Right lung (tissue), 10 donors: ENCODE measurements at places on chromosomes 3 and 15. TPM values are rescaled to one million over a fixed set of nuclear protein-coding genes. Genes with fewer than 3 reads are reported as not detected.

Gene PATL2
- 1.4 TPM for polyA plus RNA-seq

Gene ARRDC4
- 20.5 TPM for polyA plus RNA-seq

Gene MESP1
- polyA plus RNA-seq: 0.57 TPM

Gene RFX7
- 24.8 TPM for polyA plus RNA-seq

Gene VGLL3
- polyA plus RNA-seq: 25.1 TPM

Gene SLC12A8
- polyA plus RNA-seq: 1.5 TPM

Gene CLDN11
- 6.3 TPM for polyA plus RNA-seq

DNA sequence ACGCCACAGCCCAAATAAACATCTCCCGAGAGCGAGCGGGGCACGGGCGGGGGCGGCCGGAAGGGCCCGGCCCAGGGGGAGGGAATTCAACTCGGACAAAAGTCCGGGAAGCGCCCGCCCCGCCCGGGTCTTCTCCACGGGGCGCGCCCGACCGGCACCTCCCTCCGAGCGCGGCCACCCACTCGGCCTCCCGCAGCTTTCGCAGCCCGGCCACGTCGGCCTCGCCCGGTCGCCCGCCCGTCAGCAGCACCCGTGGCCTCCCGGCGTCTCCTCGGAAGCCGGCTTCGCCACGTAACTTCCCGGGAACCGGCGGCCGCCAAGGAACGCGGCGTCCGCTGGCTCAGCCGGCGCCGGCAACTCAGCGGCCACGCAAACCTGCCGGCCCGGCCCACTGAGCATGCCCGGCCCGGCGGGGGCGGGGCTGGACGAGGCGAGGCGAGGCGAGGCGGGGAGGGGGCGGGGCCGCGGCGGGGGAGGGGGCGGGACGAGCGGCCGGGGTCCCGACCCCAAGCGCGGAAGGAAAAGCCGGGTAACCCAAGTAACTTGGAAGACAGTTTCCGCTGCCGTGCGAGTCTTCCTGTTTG is at the start of gene TJP1:
TJP1 (minus strand) TSS at position 369 of the 584 bp plus-strand sequence. CDS start 440 bp downstream, outside the sequence.
- DNase-seq: peak; percentile 83

GRCh38 chr15:99537344-99537743 is 28.4 kb upstream of the MEF2A start:
- DNase-seq: no peak

- DNase-seq: no peak
These were observed 154.1 kb downstream of the WNT5A start for GRCh38 chr3:55333046-55333445.

DNA sequence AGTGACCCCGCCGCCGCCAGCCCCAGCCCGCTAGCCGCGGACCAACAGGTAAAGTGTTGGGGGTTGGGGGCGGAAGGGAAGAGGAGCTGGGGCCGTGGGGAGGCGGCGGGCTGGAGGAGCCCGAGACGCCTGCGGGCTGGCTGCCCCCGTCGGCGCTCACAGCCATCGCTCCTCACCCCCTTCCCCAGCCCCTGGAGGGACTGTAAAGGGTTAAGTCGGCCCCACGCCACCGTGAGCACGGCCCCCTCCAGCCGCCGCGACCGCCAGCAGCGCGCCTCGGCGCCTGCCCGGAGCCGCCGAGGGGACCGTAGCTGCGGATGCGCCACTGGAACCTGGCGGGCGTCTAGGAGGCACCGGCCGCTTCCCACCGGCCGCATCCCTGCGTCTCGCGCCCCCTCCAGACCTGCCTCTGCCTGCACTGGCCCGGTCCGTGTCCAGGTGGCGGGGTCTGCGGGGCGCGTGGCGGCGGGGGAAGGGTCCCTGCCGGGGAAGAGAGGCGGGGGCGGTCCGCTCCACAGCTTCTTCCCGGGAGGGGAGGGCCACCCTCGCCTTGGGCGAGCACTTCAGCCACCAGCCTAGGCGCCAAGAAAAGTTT is 522 bp downstream of the MED12L start:
- no peak for DNase-seq

GRCh38 chr3:72032441-72033135 is 247.6 kb upstream of the PROK2 start:
- DNase-seq: no peak

- peak; percentile 44 for DNase-seq
These were observed 26.4 kb upstream of the PDE8A start for GRCh38 chr15:84955089-84955848.

- no peak for DNase-seq
These were observed 82.2 kb upstream of the BOC start for GRCh38 chr3:113129168-113129567.

DNA sequence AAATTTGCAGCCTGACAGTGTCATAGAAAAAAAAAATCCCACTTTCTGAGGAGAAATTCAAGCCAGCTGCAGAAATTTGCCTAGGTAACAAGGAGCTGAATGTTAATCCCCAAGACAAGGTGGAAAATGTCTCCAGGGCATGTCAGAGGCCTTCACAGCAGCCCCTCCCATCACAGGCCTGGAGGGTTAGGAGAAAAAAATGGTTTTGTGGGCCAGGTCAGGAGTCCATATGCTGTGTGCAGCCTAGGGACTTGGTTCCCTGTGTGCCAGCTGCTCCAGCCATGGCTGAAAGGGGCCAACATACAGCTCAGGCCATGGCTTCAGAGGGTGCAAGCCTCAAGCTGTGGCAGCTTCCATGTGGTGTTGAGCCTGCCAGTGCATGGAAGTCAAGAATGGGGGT is 11.2 kb downstream of the CD200R1 start:
- DNase-seq: no peak

GRCh38 chr15:96415513-96416217 is 85.2 kb downstream of the NR2F2 start:
- no peak for DNase-seq

DNA sequence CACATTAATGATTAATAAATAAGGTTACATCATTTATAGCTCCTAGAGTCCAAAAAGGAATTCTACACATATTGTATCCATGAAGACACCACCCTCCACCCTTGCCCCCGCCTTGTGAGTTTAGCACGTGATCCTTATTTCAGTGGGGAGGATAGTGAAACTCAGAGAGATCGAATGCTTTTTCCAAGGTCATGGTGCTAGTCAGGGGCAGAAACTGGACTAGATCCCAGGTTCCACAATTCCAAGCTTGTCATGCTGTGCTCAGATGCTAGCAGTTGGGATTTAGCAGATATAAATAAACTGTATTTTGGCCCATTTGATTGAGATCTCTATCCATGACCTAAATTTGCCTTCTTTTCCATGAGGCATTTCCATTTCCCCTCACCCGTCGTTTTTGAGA is 227.4 kb upstream of the THRB start:
- no peak for DNase-seq

DNA sequence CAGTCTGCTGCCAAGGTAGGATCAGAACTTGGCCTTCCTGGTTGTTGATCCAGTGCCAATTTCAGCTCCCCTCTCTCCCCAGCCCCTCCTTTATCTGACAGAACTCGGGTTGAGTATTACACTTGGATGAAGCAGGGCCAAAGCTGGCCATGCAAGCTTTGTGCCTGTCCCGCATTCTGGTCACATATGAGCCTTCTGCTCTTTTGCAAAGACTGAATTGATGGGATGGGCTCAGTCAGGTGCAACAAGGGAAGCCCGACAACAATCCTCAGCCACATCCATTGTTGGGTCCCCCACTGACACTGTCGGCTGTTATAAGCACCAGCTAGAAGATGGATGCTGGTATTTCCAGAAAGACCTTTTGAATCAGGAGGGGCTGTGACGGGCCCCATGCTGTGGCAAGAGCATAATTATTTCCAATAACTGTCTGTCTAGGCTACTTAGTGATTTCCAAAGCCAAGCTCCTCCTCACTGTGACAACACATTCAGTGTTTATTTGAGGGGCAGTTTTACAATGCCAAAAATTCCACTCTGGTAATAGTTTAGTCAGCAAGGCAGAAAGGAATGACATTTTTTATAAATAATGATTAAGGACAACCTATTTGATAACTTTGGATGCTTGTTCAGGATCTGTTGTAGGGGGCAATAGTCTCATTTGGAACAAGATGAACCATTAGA is 146.8 kb upstream of the FRMD4B start:
- DNase-seq: no peak

GRCh38 chr15:55710286-55710685 is 32.7 kb downstream of the PRTG start:
- no peak for DNase-seq

DNA sequence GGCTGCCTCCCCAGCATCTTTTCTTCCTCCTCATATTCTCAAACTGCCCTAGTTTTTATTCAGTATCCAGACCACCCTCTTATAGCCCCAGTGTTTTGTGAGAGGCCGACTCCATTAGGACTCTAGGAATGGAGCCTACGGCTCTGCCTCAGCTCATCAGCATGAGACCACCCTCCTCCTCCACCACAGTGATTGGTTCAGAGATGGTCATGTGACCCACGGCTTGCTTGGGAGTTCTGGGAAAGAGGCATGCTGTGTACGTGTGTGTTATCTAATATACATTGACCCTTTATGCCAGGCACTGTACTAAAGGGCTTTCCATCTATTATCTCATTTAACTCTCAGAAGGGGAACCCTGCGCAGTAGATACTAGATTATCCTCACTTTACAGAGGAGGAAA is 17.8 kb upstream of the CMTM7 start:
- no peak for DNase-seq

DNA sequence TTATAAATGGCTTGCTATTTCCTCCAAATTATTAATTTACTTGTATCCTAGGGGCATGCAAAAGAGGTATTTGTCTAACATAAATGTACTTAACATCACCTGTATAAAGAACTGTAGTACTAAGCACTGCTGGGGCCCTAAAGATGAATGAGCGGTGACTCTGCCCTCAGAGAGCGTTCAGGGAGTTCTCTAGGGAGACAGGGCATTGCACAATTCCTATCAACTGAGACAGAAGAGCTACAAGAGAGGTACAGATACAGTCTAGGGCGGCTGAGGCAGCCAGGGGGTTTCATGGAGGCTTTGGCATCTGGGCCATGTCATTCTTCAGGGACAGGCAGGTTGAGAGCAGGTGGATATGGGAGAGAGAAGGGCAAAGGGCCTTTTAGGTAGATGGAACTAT is 39.9 kb upstream of the PARL start:
- no peak for DNase-seq

DNA sequence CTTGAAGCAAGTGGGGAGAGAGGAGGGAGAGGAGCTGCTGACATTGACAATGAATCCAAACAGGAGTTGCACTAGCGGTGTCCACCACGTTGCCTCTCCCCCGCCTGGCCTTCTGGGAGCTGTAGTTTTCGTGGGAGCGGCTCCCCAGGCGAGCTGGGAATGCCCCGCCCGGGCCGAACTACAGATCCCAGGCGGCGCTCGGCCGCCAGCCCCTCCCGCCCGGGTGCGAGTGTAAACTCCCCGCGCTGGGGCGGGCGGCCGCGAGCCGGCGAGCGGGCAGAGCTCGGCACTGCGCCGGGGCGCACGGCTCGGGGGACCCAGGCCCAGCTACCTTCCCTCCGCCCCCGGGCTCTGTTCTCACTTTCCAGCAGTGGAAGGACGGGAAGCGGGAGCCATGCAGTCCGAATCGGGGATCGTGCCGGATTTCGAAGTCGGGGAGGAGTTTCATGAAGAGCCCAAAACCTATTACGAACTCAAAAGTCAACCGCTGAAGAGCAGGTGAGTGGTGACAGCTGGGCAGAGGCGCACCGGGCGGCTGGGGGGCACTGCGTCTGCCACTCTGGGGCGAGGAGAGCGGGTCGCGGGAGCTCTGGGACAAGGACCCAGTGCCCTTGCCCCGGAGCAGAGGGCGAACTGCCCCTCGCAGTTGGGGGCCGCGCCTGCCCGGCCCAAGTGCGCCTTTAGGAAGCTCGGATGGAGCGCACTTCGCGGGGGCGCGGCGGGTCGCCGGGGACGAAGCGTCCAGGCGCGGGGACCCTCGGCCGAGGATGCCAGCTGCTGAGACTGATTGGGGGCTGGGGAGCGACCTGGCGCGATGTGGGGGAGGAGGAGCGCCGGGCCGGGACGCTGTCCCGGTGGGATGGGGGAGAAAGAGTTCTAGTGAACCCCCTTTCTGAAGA is at the start of gene MITF:
MITF (plus strand) TSS at position 261 of the 899 bp plus-strand sequence; CDS start at position 395, 134 bp downstream.
- DNase-seq: peak; percentile 86

DNA sequence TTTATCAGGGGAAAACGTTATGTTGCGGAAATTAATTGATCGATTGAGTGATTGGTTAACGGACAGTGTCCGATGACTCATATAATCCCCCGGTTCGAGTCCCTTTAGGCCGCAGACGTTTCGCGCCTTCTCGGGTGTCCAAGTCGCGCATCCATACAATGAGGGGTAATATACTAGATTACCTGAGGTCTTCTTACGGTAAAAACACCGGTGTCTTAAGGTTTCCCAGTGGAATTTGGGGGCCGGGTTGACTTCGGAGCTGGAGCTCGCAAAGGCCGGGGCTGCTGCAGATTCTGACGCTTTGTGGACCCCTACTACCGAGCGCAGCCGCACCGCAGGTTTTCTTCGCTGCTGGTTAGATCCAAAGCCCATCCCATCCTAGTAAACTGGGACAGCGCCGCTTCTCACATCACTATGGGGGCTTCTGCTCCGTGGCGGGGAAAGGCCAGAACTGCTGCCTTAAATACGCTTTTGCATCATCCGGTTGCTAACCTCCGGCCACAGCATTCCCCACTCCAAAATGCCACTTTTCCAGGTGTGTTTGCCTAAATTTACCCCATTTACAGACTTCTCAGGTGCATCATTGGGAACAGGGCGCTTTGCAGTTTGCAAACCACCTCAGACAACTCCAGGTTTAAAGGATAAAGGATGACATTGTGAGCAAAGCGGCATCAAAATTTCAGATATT is 858 bp upstream of the SACM1L start:
- no peak for DNase-seq

DNA sequence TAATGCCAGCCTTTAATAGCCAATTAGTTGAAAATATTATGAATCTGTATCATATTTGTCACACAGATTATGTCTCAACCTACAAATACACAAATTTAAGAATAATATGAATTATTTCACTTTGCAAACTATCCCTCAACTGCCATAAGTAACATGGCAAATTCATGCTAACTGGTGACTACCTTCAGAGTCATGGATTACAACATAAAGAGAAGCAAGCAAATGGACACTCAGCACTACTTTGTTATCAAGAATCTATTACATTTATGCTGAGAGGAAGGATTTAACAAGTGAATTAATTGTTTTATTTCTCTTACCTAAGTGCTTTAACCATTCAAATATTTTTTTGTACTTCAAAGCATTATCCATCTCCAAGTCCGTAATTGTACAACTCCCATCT is 103.1 kb upstream of the BCL6 start:
- no peak for DNase-seq

GRCh38 chr3:114712728-114713492 is 419.1 kb downstream of the TIGIT start:
- DNase-seq: no peak
